Left hindlimb (tissue), 1 donor: ENCODE measurements at places on chromosomes 13 and 19.

DNA sequence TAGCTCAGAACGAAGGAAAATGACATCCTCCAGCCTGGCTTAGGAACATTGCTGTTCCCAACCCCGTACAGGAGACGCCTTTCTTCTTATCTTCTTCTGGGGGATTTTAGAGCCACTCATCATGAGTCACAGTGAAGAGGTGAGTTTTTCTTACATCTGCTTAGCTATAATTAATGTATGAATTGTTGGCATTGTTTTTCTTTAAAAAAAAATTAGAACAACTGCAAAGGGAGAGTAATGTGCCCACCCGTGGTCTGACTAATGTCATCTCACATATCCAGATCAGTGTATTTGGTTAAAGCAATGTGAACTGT, 310.6 kb upstream of the TSHZ3 start:
- DNase-seq, result no peak

DNA sequence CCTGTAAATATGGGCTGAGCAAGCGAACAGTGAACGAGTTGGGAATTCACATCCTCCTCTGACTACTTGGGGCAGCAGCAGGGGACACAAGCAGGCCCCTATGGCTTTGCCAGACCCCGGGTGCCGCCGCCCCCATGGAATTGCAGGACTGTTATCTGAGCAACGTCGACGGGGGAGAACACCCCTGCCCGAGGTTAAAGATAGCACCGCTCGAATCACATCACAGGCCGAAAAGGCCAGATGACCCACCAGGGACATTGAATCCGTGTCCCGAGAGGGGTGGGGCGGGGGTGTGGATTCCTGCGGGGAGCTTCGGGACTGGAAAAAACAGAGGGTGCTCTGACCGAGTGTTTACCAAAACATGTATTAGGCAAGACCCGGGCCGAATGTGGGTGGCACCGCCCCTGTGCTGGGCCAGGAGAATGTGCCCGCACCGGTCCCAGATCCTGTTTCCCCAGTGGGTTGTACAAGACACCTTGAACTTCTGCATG, 9.1 kb downstream of the FEM1A start:
- no peak for DNase-seq

DNA sequence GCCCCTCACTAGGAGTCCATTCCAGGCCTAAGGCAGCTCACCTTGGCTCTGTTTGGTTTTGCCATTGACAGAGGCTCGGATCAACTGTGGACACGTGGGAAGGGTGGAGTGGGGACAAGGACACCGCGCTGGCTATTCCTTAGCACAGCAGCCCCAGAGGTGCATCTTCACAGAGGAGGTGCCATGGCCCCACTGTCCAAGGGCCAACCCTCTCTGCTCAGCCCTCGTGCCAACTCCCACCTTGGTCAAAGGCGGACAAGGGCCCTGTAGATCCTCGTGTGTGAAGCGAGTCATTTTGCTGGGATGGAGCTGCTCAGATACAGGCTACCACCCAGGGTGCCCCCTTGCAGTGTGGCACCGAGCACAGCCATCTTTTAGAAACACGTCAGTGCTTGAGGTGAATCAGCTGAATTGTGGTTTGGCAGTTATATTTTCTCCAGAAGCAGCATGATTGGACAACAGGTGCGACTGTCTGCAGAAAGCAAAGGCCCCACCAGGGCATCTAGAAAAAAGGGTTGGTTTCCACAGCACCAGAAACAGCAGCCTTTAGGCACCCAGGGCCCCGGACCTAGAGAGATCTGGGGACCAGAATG, 192.1 kb upstream of the GPR12 start:
- no peak for DNase-seq

DNA sequence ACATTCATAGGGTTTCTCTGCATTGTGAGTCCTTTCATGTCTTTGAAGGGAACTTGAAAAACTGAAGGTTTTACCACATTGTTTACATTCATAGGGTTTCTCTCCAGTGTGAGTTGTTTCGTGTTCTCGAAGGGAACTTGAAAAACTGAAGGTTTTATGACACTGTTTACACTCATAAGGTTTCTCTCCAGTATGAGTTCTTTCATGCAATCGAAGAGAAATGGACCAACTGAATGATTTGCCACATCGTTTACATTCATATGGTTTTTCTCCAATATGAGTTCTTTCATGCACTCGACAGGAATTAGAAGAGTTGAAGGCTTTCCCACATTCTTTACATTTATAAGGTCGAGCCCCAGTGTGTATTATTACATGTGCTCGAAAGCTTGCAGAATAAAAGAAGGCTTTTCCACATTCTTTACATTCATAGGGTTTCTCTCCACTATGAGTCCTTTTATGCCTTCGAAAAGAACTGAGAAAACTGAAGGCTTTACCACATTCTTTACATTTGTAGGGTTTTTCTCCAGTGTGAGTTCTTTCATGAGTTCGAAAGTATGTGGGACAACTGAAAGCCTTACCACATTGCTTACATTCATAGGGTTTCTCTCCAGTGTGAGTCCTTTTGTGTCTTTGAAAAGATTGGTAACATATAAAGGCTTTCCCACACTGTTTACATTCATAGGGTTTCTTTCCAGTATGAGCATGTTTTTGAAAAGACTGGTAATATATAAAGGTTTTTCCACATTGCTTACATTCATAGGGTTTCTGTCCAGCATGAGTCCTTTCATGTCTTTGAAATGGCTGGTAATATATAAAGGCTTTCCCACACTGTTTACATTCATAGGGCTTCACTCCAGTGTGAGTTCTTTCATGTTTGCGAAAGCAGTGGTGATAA, 20.7 kb downstream of the ZNF14 start:
- DNase-seq, result no peak

DNA sequence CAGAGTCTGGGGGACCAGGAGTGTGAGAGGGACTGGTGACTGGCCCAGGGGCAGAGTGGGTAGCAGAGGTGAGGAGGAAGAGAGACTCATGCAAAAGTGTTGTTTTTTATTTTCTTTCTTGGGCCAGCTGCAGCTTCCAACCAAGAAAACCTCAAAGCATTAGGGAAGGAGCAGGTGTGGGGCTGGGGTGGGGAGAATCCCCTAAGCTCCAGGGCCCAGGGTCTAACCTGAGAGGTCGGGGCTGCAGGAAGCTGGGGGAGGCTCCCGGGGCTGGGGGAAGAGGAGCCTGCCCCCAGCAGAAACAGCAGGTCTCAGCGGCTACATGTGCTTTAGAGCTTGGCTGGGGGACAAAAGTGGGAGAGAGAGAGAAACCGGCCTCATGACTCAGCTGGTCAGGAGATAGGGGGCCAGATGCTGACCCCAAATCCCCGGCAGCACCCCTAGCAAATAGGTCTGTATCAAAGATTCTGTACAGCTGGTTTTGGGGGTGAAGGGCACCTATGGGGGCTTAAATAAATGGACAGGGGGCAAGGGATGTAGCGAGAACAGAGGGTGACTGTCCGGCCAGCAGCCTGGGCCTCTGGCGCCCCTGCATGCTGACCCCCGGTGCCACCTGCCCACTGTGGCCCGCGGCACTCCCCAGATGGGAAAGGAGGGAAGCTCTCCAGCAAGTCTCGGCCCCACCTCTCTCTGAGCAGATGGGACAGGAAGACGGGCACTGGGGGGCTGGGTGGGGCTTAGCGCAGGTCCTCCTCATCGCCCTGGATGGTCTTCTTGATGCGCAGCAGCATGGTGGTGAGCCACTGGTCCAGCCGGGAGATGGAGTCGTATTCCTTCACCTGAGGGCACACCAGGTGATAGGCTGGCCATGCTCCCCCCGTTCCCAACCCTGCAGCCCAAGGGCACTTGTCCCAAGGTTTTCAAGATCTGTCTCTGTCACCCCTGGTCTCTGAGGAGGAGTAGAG, 3.8 kb upstream of the KPTN start:
- DNase-seq, result no peak

DNA sequence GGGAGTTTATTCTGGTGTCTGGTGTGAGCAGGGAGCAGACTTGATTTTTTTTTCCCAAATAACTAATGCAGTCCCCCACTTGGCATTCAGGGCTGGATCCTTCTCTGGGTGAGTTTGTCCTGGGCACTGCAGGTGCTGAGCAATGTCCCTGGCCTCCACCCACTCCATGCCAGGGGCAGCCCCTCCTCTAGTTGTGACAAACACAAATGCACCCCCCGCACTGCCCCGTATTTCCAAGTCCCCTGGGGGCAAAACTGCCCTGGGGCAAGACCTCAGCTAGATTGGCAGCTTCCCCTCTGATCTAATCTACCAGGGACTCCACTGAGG, 6.4 kb downstream of the MOB3A start:
- no peak for DNase-seq

DNA sequence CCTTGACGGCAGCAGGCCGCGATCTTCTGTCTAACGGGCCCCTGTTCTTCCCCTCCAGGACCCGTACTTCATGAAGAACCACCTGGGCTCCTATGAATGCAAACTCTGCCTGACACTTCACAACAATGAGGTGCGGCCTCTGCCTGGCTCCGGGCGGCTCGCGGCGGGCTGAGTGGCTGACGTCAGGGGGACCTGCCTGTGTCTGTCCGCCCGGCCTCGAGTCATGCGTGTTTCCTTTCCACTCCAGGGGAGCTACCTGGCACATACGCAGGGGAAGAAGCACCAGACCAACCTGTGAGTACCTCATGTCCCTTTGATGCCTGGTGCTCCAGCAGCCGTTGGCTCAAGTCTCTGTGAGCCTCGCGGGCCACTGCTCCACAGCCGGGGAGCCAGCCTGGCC, 4.6 kb upstream of the AMH start:
- no peak for DNase-seq

- DNase-seq, result no peak
Observed at GRCh38 chr19:7897292-7897691, 6.4 kb upstream of the MAP2K7 start.

GRCh38 chr13:94063096-94063495, 416.4 kb downstream of the DCT start:
- DNase-seq, result no peak

GRCh38 chr19:39867133-39867532, 21.0 kb upstream of the FBL start:
- no peak for DNase-seq

GRCh38 chr19:50357178-50358100, 8.0 kb downstream of the NAPSA start:
- DNase-seq, result peak; percentile 72

GRCh38 chr13:32914686-32915085, 101.5 kb upstream of the KL start:
- no peak for DNase-seq

GRCh38 chr13:40192452-40192851, 474.0 kb downstream of the FOXO1 start:
- DNase-seq, result no peak

GRCh38 chr13:89468081-89468480, 1796.9 kb downstream of the SLITRK5 start:
- DNase-seq, result no peak

DNA sequence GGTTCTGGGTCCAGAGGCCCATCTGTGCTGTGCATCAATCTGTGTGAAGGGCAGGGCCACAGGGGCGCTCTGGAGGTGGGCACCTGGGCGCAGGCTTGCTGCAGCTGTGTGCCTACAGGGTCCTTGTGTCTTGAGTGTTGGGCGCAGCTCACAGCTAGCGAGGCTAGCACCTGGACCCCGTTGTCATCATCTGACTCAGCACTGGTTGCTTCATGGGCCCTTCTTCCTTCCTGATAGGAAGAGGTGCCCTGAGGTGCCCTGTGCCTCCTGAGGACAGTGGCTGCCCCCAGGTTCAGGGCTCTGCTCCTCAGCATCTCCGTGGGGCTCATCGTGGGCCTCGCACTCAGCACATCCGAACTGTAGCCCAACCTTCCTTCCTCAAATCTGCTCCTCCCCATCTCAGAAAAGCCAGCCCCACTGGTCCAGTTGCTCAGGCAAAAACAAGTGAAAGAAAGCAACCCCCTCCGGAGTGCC, 54.8 kb downstream of the GATAD2A start:
- DNase-seq, result no peak

DNA sequence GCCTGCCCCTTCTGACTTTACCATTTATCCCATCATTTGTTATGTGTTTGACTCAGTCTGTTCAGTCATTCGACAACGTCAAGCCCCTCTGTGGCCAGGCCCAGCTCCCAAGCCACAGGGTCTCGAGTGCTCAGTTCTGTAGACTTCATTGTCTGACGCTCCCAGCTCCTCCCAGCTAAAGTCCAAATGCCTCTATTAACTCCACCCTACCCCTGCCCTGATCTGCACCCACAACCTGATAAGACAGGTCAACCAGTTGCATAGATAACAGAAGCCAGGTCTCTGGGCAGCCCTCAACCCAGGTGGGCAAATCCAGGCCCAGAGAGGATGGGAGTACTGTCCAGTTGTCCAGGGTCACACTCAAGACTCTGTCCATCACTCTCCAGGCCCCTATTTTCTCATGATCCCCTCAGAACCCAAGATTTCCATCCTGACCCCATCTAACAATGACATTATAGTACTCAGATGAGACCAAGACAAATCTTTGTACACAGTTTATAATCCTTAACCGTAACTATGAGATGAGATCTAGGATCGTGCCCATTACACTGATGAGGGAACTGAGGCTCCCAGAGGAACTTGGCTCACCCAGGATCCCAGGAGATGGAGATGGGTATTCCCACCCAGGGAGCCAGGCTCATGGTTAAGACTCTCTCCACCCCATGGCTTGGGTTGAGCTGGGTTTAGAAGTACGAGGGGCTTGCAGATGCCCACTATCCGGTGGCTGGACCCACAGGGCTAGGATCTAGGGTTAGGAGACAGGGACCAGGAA, 1.1 kb downstream of the TM6SF2 start:
- no peak for DNase-seq

DNA sequence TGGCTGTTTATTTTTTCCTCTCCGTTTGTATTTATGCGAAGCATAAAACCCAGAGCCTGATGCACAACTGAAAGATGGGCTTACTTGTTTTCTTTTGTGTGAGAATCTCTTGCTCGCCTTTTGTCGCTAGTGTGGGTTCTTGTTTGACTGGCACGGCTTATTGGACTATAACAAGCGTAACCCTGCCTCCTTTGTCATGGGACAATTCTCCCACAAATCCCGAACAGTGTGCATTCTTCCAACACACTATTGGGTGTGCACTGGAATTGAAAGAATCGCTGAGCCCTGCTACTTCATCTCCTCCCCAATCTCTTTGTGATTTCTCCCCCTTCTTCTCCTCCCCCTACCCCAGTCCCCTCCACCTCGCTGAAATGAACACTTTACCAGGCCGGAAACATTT, 110.8 kb downstream of the ZIC5 start:
- no peak for DNase-seq

- no peak for DNase-seq
Observed at GRCh38 chr13:30697177-30697953, 38.0 kb upstream of the ALOX5AP start.

- no peak for DNase-seq
Observed at GRCh38 chr19:4583961-4584669, 24.6 kb upstream of the SEMA6B start.

- DNase-seq, result no peak
Observed at GRCh38 chr13:48000559-48001113, 437 bp downstream of the SUCLA2 start.

- DNase-seq, result no peak
Observed at GRCh38 chr13:67231289-67232000, 1.3 kb upstream of the PCDH9 start.

GRCh38 chr13:103694471-103694870, 628.3 kb upstream of the SLC10A2 start:
- DNase-seq, result no peak

- DNase-seq, result peak; percentile 36
Observed at GRCh38 chr19:43465468-43466120, at the start of gene LYPD3. Gene LYPD3, minus strand, starts transcription at chr19:43465608. Its CDS starts 37 bp downstream, at chr19:43465571.

- DNase-seq, result peak; percentile 50
Observed at GRCh38 chr19:48290401-48290770, 20.5 kb downstream of the ZNF114 start.
